ENCODE measurements at places on chromosomes 7 and 10. TPM values are rescaled to one million over a fixed set of nuclear protein-coding genes. Genes with fewer than 3 reads are reported as not detected.

GRCh38 chr7:71220210-71220695, 88.3 kb downstream of the GALNT17 start:
- DNase-seq = no peak

- no peak for DNase-seq
These were observed 38.3 kb downstream of the LYZL2 start for GRCh38 chr10:30591249-30591670.

Gene RAMP3
- total RNA-seq = 57.8 TPM

Gene ATRNL1
- 8.3 TPM for total RNA-seq

DNA sequence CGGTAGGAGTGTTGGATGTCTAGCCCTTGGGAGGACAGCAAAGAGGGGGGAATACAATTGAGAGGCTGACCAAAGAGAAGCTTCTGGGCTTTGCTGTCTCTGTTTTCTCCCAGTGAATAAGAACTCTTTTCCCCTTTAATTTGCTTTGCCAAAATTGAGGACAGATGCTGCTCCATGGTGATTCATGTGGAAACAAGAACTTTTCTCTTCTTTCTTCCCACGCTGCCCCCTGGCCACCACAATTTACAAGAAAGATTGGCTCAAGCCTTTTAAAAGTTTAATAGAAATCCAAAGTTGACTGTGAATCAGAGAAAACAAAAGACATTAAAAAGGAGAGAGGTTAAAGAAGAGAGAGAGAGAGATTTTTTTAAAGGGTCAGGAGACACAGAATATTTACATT, 49.0 kb downstream of the PRR15 start:
- no peak for DNase-seq

Gene GLRX3
- 48.2 TPM for total RNA-seq

DNA sequence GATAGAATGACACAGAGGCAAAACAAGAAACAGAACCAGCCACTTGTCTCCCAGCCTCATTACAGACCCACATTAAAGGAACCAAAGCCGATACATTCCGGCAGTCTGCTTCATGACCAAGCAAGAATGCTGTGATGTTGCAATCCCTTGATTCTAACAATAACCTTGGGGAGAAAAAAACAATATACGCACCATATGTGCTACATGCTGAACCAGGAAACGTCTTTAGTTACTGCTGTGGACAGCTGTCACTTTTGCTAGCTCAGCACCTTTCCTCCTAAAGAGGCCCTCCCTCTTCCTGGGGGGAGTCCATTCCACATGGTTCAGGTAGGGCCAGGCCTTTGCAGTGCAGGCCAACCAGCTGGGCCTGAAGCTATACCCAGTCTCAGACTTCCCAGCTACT, 79.1 kb downstream of the PRTFDC1 start:
- no peak for DNase-seq

Gene PHKG1
- total RNA-seq = 3.2 TPM

DNA sequence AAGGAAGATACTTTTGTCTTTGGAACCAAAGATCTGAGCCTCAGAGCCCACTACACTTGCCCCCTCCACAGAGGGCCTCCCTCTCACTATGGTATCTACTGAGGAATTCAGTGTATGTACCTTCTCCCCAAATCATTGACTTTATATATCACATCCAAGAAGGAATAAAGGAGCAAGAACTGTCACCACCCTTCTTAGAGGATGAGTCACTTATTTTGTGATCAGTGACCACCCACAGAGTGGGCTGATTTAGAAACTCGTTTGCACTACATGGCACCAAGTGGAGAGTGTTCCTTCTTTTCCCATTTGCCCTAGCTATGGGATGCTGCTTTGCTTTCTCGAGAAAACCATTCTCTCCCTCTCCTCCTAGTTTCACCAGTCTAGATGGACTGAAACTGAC, 5.7 kb downstream of the TMEM243 start:
- DNase-seq = no peak

GRCh38 chr10:35058134-35058533, 32.0 kb downstream of the CUL2 start:
- no peak for DNase-seq

Gene LBX1
- not detected for total RNA-seq

Gene JCAD
- total RNA-seq = 127 TPM

- no peak for DNase-seq
These were observed 64.9 kb downstream of the CRPPA start for GRCh38 chr7:16356301-16356958.

DNA sequence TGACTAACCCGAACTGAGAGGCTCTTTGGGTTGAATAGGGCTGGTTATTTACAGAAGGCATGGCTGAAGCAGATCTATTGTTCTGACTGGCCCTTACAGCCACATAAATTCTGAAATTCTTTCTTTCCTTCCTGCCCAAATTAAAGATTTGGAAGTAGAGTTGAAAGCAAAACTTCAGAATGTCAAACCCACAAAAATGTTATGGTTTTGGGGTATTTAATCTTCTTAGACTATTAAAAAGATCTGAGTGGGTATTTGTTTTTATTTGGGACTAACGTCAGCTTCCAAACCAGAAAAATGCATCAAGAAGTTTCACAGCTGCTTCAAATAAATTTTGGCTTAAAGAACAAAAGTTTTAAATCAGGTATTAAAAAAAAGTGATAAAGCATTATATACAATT, 124.5 kb downstream of the AHR start:
- DNase-seq = no peak

GRCh38 chr10:11176746-11177145, 159.1 kb downstream of the CELF2 start:
- DNase-seq = no peak

DNA sequence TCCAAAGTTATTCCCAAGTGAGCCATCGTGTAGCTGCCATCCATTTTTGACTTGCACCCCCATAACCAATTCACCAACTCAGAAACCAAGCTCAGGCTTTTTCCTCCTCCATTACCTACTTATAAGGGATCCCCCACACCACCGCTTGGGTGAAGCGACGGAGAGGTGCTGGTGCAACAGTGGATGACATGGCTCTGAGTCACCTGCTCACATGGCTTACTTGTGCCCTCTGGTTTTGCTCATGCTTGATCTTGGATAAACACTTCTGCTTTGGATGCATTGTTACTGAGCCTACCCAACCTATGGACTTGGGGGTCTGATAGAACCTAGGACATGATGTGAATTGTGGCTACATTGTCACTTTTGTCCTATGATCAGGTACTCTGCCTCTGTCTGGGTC, 12.0 kb upstream of the AKR1B1 start:
- no peak for DNase-seq

Gene LRGUK
- 0.71 TPM for total RNA-seq

Gene ENKUR
- total RNA-seq = not detected

Gene LRRC17
- total RNA-seq = 5.5 TPM

Gene HKDC1
- total RNA-seq = not detected

DNA sequence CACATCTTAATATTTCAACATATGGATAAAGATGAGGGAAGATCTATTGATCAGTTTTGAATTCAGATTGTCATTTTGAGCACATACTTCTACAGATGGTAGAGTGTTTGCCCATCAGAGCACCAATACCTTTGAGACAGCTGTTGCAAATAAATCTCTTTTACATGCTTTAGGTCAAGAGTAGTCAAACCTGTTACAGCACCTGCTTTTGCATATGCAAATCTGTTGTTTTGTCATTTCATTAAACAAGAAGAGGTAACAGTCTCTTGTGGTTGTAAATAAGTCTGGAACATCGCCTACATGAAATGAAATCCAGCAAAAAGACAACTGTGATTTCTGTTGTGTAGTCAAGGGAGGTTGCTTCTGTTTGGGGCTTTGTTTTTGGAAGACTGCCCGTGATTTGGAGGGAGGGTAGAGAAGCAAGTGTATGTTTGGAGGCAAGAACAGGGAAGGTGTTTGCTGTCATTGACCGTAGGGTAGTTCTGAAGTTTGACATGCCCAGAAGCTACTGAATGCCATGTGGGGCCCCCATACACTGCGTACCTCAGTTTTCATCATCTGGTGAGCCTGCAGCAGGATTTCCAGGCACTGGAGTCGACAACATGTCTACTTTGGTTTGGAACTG, 233.6 kb upstream of the PPP1R3A start:
- no peak for DNase-seq

GRCh38 chr10:95391581-95392216, 100.9 kb upstream of the PDLIM1 start:
- no peak for DNase-seq
